ENCODE measurements at places on chromosomes 3 and 15.
A peak's percentile ranks its signal among the peaks of the same experiment; 100 is the strongest.

- H3K36me3 ChIP-seq = no peaks in the 10 kb centered on the region
- H3K27me3 ChIP-seq = no peaks in the 10 kb centered on the region
- no peak overlapping the region for H3K27ac ChIP-seq
- no peak overlapping the region for H3K4me3 ChIP-seq
Measured at GRCh38 chr15:27535445-27536129, 563.5 kb downstream of the OCA2 start.

- no peak overlapping the region for H3K27ac ChIP-seq
- no peaks in the 10 kb centered on the region for H3K27me3 ChIP-seq
- H3K4me3 ChIP-seq = no peak overlapping the region
Measured at GRCh38 chr3:149005416-149005815, 14.1 kb downstream of the GYG1 start.

- H3K27ac ChIP-seq = no peak overlapping the region
- peaks cover 8% of the 10 kb centered on the region for H3K4me1 ChIP-seq
- H3K36me3 ChIP-seq = no peaks in the 10 kb centered on the region
- H3K4me3 ChIP-seq = no peak overlapping the region
- no peak for DNase-seq
Measured at GRCh38 chr3:193991666-193992424, 144.1 kb upstream of the HES1 start.

DNA sequence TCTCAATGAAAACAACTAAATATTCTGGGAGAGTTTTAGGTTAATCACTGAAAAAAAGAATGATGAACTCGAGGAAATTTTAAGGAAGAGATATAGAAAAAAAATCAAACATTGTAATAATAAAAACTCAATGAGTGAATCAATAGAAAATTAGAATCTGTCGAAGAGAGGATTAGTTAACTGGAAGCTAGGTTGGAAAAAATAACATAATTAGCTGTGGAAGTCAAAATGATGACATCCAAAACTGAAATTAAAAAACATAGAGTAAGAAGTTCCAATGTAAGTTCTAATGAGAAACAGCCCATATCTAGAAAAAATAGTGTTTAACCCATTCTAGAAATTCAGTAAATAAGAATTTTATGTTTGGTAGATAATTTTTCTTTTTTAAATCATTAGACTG lies 299.3 kb upstream of the RARB start:
- no peaks in the 10 kb centered on the region for H3K27me3 ChIP-seq
- H3K4me1 ChIP-seq = no peaks in the 10 kb centered on the region
- H3K4me3 ChIP-seq = no peak overlapping the region
- no peak for DNase-seq

- no peak overlapping the region for H3K27ac ChIP-seq
- DNase-seq = no peak
- no peaks in the 10 kb centered on the region for H3K36me3 ChIP-seq
- H3K27me3 ChIP-seq = no peaks in the 10 kb centered on the region
Measured at GRCh38 chr3:164004205-164004604, 1074.1 kb downstream of the SI start.

GRCh38 chr15:39282663-39283208 lies 298.1 kb upstream of the THBS1 start:
- H3K4me3 ChIP-seq = no peak overlapping the region
- no peaks in the 10 kb centered on the region for H3K36me3 ChIP-seq
- no peak for DNase-seq
- H3K4me1 ChIP-seq = no peaks in the 10 kb centered on the region
- H3K27ac ChIP-seq = no peak overlapping the region
- H3K27me3 ChIP-seq = no peaks in the 10 kb centered on the region

DNA sequence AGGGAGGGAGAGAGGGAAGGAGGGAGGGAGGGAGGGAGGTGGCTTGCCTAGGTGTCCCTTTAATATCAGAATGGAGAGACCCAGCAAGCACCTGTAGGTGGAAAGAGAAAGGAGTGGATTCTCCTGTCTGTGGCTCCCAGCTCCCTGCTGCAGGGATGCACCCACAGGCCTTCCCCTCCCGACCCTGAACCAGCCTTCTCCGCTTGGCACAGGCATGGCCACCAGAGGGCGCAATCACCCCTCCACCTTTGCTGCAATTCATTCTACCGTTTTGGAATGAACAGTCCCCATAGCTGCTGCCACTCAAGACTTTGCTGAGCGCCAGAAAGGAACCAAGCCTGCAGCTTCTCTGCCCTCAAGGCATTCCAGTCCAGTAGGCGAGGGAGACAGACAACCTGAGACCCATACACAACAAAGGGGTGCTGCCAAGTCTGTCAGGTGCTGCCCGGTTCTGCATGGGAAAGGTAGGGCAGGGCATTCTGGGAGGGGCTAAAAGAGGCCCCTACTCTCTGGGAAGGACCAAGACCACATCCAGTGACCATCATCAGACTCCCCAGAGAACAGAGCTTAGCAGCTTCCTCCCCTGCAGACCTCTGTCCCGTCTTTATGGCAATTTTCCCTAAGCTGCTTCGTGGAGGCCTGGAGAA lies 4.9 kb downstream of the TLR9 start:
- H3K27me3 ChIP-seq = no peaks in the 10 kb centered on the region
- DNase-seq = peak; percentile 86
- H3K4me1 ChIP-seq = peaks cover 68% of the 10 kb centered on the region
- H3K36me3 ChIP-seq = peaks cover 7% of the 10 kb centered on the region
- no peak overlapping the region for H3K27ac ChIP-seq
- H3K4me3 ChIP-seq = no peak overlapping the region

DNA sequence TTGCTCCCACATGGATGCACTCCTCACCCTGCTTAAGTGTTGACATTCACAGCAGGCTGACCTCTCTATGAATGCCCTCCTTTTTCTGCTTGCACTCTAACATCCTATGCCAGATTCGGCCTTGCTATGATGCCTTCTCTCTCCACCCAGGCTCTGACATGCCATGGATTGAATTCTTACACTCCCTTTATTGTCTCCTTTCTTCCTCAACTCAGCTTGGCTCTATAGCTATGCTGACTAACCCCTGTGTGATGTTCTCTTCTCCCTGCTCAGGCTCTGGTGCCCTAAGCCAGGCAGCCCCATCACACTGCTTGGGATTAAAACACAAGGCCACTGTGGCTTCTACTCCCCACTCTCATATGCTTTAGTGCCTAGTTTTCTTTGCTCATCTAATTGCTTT lies 563.7 kb downstream of the NSUN3 start:
- H3K4me3 ChIP-seq = no peak overlapping the region
- no peaks in the 10 kb centered on the region for H3K27me3 ChIP-seq
- DNase-seq = no peak
- no peak overlapping the region for H3K27ac ChIP-seq
- H3K4me1 ChIP-seq = no peaks in the 10 kb centered on the region
- no peaks in the 10 kb centered on the region for H3K36me3 ChIP-seq

GRCh38 chr15:90789462-90789861 lies 72.3 kb downstream of the BLM start:
- H3K4me3 ChIP-seq = no peak overlapping the region
- no peaks in the 10 kb centered on the region for H3K27me3 ChIP-seq
- no peaks in the 10 kb centered on the region for H3K4me1 ChIP-seq
- H3K27ac ChIP-seq = no peak overlapping the region

DNA sequence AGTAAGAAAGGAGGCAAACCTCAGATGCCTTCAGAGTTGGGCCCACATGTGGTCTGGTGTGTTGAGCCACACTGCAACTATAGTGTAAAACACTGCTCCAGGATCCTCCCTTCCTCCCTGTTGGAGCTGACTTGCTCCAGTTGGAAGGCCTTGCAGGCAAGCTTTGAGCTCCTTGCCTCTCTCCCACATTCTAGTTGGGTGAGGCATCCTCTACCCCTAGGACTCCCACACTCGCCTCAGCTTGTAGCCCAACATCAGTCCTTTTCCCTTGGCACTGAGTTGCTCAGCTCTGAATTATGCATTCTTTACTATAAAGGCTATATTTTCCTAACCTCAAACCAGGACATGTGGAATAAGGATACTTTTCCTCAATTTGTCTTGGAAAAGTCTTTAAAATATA lies 143.9 kb downstream of the NECTIN3 start:
- no peak overlapping the region for H3K4me3 ChIP-seq
- no peaks in the 10 kb centered on the region for H3K36me3 ChIP-seq
- peak; percentile 7 for DNase-seq
- H3K27ac ChIP-seq = no peak overlapping the region
- no peaks in the 10 kb centered on the region for H3K4me1 ChIP-seq

DNA sequence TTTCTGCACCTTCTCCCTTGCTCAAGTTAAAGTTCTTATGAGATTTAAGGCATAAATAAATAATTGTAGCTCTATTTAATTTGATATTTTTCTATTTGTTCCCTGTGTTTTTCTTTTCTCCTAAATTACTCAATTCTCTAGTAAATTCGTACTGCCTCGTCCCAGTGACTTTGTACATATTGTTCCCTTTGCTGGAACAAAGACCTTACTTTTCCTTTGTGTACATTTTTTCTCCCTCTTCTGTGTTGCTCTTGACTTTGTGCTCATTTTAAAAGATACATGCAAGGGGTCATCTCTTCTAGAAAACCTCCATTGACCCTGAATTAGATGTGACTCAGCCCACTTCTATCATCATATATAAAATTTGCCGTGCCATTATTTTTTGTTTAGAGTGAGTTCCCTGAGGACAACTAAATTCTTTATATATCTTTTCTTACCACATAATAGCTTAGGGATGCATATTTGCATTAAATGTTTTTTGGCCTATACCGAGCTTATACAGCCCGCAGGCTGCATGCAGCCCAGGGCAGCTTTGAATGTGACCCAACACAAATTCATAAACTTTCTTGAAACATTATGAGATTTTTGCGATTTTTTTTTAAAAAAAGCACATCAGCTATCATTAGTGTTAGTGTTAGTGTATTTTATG lies 29.6 kb downstream of the PPP4R2 start:
- H3K4me1 ChIP-seq = peaks cover 2% of the 10 kb centered on the region
- H3K36me3 ChIP-seq = no peaks in the 10 kb centered on the region
- no peak overlapping the region for H3K4me3 ChIP-seq
- no peak overlapping the region for H3K27ac ChIP-seq
- H3K27me3 ChIP-seq = no peaks in the 10 kb centered on the region

GRCh38 chr3:3286014-3286413 lies 106.5 kb upstream of the CRBN start:
- H3K4me1 ChIP-seq = no peaks in the 10 kb centered on the region
- no peak overlapping the region for H3K4me3 ChIP-seq
- no peak overlapping the region for H3K27ac ChIP-seq
- H3K36me3 ChIP-seq = no peaks in the 10 kb centered on the region
- no peak for DNase-seq

DNA sequence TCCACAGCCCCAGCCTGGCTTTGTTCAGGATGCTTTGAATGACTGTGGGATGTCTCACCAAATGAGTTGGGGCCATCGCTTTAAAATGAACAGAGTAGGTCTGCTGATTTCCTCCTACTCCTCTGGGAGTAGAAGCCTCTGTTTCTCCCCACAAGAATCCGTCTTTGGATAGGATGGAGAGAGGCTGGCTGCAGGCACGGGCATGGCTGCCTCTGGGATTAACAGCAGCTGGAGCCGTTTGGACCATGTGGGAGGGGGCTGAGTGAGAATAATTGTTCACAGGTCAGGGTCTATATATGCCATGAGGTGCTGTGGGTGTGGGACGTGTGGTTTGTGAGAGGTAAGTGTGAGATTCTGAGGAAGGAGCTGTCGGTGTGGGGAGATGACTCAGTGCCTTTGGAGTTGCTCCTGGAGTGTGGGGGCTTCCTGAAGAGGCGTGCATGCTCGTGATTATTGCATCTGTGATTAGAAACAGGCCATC lies 48.0 kb upstream of the APEH start:
- H3K27me3 ChIP-seq = no peaks in the 10 kb centered on the region
- H3K4me1 ChIP-seq = no peaks in the 10 kb centered on the region
- no peaks in the 10 kb centered on the region for H3K36me3 ChIP-seq
- no peak overlapping the region for H3K4me3 ChIP-seq
- DNase-seq = no peak

DNA sequence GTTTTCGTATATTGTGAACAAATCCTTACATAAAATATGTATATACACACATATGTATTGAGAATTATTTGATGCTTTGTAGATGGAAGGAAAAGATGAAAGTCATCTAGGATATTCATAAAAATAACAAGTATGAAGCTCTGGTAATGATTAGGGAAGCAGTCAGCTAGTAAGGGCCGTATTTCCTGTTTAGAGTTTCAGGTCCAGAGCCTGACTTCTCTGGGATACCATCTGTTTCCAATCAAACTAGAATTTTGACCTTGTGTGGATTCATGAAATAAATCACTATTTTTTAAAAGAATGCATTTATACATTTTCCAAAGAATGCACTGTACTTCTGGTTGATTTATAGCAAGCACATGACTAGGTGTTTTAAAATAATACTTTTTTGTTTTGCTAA lies 156.1 kb upstream of the CGNL1 start:
- peak overlapping the region; percentile 73 for H3K27ac ChIP-seq
- peak; percentile 92 for DNase-seq
- peak overlapping the region; percentile 42 for H3K4me3 ChIP-seq
- H3K27me3 ChIP-seq = no peaks in the 10 kb centered on the region
- peaks cover 4% of the 10 kb centered on the region for H3K4me1 ChIP-seq

DNA sequence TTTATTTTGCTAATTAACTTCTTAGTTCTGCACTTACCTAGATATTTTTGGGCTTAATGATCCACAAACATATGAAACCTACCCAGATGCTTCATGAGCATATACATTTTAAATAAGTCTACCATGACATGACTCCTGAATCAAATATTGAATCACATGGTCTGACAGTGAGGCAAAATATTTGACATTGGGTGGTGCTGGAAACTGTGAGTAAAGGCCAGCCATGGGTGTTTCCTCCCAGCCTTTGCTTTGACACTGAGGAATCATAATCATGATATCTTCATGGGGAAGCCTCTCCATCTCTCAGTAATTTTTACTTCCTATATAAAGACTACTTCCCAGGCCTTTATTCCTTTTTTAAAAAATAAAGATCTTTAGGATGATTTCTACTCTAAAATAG lies 22.8 kb upstream of the SSR3 start:
- DNase-seq = no peak
- no peak overlapping the region for H3K27ac ChIP-seq
- H3K4me1 ChIP-seq = no peaks in the 10 kb centered on the region
- no peak overlapping the region for H3K4me3 ChIP-seq

GRCh38 chr15:89002830-89003229 lies 85.4 kb upstream of the ABHD2 start:
- no peak overlapping the region for H3K4me3 ChIP-seq
- H3K27ac ChIP-seq = no peak overlapping the region
- H3K4me1 ChIP-seq = peaks cover 16% of the 10 kb centered on the region
- no peak for DNase-seq

- no peaks in the 10 kb centered on the region for H3K27me3 ChIP-seq
- peaks cover 62% of the 10 kb centered on the region for H3K36me3 ChIP-seq
- H3K4me3 ChIP-seq = no peak overlapping the region
- peaks cover 5% of the 10 kb centered on the region for H3K4me1 ChIP-seq
- DNase-seq = no peak
Measured at GRCh38 chr15:92934716-92935115, 34.6 kb downstream of the CHD2 start.

- H3K4me1 ChIP-seq = no peaks in the 10 kb centered on the region
- DNase-seq = no peak
- no peak overlapping the region for H3K4me3 ChIP-seq
- H3K27ac ChIP-seq = no peak overlapping the region
- no peaks in the 10 kb centered on the region for H3K27me3 ChIP-seq
Measured at GRCh38 chr3:118666-119065, 77.9 kb upstream of the CHL1 start.

- no peaks in the 10 kb centered on the region for H3K27me3 ChIP-seq
- no peak overlapping the region for H3K27ac ChIP-seq
- no peak for DNase-seq
Measured at GRCh38 chr3:28467414-28467813, 118.8 kb upstream of the AZI2 start.

GRCh38 chr3:128313071-128313725 lies 153.5 kb downstream of the DNAJB8 start:
- H3K4me1 ChIP-seq = peaks cover 43% of the 10 kb centered on the region
- no peak overlapping the region for H3K27ac ChIP-seq
- no peak for DNase-seq
- H3K27me3 ChIP-seq = no peaks in the 10 kb centered on the region
- no peaks in the 10 kb centered on the region for H3K36me3 ChIP-seq
- no peak overlapping the region for H3K4me3 ChIP-seq

Data from muscle of leg (tissue), 16 donors.